ENCODE measurements at places on chromosomes 3 and 15.

DNA sequence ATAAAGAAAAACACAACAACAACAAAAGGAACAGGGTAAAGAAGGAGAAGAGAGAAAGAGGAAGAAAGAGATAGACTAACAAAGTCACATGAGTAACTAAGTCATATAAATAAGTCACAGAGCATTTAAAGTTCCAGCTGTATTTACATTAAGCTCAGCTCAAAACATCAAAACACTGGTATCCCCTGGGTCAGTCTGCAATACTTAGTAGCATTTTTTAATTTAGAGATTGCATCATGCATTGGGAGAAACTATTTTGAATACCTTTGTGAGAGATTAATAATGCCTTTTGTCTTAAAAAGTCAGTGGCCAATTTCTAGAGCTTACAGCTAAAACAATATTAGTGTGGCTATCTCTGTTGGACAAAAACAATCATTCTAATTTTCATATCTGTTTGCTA is 78.4 kb downstream of the NEK10 start:
- no peak for DNase-seq

DNA sequence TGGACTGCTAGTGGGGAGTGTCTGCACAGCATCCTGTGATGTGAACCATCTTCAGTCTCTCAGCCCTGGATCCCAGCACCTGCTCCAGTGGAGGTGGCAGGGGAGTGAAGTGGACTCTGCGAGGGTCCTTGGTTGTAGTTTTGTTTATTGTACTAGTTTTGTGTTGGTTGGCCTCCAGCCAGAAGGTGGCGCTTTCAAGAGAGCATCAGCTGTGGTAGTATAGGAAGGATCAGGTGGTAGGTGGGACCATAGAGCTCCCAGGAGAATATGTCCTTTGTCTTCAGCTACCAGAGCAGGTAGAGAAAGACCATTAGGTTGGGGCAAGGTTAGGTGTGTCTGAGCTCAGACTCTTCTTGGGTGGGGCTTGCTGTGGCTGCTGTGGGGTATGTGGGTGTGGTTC is 20.9 kb downstream of the NEK11 start:
- no peak for DNase-seq

- DNase-seq: no peak
These were observed 48.7 kb upstream of the TSC22D2 start for GRCh38 chr3:150359381-150359780.

- no peak for DNase-seq
These were observed 52.2 kb downstream of the REC114 start for GRCh38 chr15:73495181-73495580.
